ENCODE measurements at places on chromosomes 7 and 10.

DNA sequence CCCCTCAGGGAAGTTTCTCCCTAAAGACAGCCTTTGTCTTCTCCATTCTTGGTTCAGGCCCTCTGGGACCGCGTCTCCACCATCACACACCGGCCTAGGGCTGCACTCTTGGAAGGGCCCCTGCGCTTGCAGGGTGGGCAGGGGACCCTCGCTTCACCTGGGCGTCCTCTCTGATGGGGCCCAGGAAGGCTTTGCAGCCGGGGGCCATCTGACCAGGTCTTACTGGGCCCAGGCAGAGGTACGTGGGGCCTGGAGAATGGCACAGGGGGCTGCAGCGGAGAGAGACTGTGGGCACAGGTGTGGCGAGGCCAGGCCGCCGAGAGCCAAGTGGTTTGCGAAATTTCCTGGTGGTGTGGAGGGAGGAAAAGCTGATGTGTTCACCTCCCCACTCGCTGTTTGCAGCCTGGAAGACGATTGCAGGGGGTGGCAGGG is 44.4 kb downstream of the ALOX5 start:
- DNase-seq = no peak

DNA sequence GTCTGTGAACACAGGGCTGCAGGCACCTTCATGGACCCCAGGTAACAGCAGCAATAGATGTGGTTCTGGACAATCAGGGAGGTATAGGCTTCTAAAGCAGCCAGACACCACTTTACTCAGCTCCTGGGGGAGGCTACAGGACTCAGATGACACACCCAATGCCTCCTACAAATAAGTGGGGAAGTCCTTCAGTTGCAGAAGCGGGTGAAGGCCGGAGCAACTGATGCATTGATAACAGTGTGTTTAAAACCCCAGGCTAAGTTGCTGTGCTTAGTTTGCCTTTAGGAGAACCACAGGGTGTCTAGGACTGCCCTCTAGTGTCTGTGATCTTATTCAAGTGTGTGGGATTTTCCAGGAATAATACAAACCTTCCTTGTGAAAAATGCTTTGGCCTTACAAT is 5.9 kb upstream of the ITGA8 start:
- peak; percentile 50 for DNase-seq

DNA sequence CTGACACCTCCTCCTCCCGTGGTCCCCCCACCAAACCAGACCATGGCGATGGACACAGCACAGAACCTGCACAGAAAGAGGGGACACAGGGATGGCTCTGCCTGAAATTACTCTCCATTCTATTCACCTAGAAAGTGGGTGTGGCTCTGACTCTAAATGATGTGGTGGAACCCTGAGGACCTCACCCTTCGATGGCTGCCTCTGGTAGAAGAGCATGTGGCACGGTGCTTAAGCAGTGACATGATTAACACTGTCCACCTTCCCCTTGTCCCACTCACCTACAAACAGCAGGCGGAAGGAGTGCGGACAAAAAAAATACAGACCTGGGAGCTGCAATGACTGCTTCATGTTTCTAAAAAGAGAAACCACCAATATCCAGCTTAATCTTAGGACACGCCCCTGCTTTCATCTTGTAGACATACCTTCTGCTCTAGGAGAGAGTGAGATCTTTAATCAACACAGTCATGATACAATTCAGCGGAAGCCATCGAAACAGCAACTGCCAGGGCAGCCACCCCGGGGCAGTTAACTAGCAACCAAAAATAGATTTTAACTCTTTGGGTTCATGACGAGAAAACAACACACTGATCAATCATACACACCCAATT is 11.4 kb downstream of the JCAD start:
- DNase-seq = no peak

DNA sequence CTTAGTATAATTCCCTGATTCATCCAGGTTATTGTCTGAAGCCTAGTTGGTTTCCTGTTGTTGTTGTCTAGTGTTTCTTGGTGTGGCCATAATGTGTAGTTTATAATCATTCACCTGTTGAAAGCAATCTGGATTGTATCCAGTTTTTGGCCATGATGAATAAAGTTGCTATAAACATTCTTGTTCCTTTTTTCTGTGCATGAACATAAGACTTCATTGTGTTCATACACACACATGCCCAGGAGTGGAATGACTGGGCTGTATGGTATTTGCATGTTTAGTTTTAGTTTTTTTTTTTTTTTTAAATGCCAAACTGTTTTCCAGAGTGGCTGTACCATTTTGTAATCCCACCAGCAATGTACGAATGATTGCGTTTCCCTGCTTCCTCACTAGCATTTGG is 349.8 kb downstream of the SDK1 start:
- no peak for DNase-seq

DNA sequence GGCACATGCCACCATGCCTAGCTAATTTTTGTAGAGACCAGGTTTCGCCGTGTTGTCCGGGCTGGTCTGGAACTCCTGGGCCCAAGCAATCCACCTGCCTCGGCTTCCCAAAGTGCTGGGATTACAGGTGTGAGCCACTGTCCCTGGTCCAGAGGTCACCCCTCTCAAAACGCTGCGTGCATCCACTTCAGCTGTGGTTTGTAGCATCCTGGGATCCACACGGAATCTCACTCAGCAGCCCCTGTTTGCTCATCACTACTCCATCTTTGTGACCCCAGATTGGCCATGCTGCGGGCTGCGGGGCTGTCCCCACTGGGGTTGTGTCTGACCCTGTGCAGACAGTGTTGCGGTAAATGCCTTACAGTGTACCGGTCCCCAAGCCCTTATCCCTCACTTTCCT is 3.5 kb downstream of the INPP5A start:
- no peak for DNase-seq

GRCh38 chr10:114389426-114389825 is 14.9 kb downstream of the AFAP1L2 start:
- no peak for DNase-seq

DNA sequence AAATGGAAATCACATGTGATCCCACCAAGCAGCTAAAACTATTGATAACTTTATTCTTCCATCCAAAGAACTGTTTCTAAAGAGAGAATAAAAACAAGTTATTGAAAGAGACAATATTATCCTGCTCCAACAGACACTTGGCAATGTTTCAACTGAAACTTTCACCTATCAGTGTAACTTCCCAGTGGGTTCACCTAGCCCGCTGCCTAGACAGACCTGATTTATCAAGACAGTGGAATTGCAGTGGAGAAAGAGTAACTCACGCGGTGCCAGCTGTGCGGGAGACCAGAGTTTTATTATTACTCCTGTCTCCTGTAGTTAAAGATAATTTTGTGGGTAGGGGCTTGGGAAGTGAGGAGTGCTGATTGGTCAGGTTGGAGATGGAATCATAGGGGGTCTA is 199.8 kb downstream of the AHR start:
- no peak for DNase-seq

DNA sequence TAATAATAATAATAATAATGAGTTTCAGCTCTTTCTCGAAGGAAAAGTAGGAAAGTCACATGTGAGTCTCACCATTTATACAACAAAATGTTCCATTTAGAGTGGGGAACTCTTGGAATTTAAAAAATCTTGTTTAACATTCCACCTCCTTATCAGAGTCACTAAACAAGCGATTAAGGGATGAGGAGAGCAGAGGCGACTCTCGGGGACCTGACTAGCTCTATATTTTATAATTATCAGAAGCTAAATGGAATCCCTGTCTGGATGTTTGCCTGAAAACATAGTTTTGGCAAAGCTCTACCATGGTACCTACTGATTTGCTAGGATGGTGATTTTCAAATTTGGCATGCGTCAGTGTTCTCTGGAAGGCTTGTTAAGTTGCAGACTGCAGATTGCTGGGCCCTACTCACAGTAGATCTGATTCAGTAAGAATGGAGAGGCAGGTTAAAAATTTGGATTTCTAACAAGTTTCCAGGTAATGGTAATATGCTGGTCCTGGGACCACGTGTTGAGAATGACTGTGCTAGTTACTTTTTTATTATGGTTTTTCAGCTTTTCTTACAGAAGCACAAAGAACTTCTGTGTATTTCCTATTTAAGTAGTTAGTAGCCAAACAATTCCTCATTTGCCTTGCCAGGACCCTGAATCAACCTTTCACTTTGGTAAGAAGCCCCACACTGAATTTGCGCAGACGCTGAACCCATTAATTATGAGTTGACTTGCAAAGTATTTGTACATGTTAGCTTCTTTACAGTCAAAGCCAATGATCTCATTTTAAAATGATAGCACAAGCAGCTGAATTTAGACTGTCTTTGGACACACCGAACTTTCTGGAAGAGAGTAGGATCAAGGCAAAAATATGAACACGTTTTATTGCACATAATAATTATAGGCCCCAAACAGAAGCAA is 39.5 kb downstream of the CPED1 start:
- no peak for DNase-seq

GRCh38 chr7:27933671-27934565 is 194.0 kb downstream of the TAX1BP1 start:
- peak; percentile 17 for DNase-seq

- DNase-seq = no peak
These were observed 83.2 kb downstream of the ARMH3 start for GRCh38 chr10:101972761-101973160.

GRCh38 chr10:51397695-51398094 is 301.7 kb downstream of the CSTF2T start:
- no peak for DNase-seq

DNA sequence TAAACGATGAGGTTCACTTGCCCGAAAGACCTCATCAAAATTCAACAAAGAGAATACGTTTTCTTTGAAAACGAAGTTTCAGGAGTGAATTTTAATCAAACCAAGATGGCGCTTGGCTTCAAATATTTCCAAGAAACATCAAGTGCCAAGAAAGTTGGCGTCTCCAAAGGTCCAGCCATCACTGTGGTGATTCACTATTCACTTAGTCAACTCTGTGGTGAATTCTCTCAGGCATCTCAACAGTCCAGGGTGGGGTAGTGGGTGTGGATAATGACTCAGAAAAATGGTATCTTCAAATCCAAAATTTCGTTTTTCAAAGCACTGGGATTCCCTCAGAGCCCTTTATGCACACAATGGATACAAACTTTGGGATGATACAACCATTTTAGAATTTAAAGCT is 133.1 kb downstream of the SVIL start:
- no peak for DNase-seq

- DNase-seq = no peak
These were observed 204.4 kb downstream of the DIP2C start for GRCh38 chr10:484925-485661.

DNA sequence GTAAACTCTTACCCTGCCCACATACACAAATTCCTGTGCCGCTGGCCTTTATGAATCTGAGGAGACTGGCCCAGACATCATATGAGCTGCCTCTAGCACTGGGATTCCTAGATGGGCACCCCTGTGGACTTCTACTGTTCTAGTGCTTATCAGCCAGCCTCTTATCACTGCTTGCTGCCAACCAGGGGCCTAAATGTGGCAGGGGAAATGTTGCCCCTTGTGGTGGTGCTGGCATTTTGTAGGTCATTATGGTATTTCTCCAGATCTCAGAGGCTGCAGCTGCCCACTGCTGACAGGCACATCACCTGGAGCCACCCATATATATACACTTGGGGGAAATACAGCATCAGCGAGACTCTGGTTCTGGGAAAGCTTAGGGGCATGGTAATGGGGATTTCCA is 5.4 kb downstream of the SFR1 start:
- peak; percentile 21 for DNase-seq

- no peak for DNase-seq
These were observed 46.0 kb downstream of the LCOR start for GRCh38 chr10:96878057-96878456.

- DNase-seq = peak; percentile 17
These were observed 19.9 kb upstream of the MAP3K8 start for GRCh38 chr10:30413996-30414576.

GRCh38 chr10:18830277-18830676 is 171.0 kb downstream of the ARL5B start:
- DNase-seq = no peak

GRCh38 chr7:94029976-94030375 is 25.8 kb upstream of the BET1 start:
- no peak for DNase-seq

DNA sequence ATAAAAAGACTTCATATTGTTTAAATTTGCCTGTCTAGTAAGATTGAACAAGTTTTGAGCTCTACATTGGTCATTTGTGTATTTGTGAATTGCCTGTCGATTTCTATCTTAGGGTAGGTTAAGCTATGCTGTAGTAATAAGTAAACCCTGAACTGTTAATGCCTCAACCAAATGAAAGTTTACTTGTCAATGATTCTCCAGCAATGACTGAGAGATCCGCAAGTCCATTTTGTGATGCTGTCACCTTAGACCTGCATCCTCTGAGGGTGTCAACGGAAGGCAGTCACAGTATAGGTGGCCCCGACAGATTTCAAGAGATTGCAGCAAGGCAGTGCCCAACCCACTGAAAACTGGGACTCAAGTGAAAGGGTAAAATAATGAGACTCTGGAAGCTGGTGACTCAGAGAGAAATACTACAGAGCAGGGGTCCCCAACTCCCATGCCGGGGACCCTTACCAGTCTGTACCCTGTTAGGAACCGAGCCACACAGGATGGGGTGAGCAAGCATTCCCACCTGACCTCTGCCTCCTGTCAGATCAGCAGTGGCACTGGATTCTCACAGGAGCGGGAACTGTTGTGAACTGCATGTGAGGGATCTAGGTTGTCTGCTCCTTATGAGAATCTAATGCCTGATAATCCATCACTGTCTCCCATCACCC is 10.8 kb upstream of the PHYH start:
- no peak for DNase-seq

DNA sequence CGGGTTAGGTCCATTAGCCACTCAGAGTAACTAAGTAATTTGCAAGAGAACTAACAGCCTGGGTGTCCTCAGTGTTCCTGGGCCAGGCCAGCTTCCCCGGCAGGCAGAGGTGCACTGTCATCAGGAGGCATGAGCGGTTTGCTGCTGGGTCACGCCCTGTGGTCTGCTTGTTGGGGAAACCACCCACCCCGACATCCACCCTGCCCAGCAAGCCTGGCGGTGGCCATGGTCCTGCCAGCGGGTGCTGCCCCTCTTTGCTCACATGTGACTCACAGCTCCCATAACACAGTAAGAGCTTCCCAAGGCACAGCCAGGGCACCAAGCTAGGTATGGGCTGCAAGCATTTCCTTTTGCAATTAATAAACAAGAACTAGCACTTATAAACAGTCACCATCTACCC is 75.9 kb downstream of the RGS10 start:
- no peak for DNase-seq

GRCh38 chr7:142960955-142961512 is 1.1 kb downstream of the KEL start:
- DNase-seq = no peak

All from NCI-H524 (cell line).